ENCODE measurements at places on chromosomes 12 and 14.
A peak's percentile ranks its signal among the peaks of the same experiment; 100 is the strongest.

DNA sequence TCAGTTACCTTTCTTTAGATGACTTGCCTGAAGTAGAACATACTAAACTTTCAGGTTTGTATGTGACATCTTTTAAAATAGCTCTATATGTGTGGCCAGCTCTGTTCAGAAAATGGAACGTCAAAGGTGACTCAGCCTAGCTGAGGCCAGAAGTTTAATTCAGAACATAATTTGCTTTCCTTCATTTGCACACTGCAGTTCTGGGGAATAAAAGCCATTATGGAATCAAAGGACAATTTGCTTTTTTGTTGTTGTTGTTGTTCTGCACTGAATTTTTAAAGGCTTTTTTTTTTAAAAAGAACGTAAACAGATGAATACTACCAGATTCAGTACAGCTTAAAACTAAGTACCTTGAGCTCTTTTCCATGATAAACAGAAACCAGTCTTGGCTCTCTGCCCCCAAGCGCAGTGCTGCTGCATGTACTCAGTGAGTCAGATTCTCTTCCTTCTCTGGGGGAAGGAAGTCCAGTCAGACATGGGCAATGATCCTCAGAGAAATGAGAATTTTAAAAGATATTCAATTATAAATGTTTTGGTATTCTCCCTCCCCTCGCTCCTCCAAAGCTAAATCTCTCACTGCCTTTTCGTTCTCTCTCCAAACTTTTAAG lies 644.2 kb downstream of the NOVA1 start:
- no peak for DNase-seq

DNA sequence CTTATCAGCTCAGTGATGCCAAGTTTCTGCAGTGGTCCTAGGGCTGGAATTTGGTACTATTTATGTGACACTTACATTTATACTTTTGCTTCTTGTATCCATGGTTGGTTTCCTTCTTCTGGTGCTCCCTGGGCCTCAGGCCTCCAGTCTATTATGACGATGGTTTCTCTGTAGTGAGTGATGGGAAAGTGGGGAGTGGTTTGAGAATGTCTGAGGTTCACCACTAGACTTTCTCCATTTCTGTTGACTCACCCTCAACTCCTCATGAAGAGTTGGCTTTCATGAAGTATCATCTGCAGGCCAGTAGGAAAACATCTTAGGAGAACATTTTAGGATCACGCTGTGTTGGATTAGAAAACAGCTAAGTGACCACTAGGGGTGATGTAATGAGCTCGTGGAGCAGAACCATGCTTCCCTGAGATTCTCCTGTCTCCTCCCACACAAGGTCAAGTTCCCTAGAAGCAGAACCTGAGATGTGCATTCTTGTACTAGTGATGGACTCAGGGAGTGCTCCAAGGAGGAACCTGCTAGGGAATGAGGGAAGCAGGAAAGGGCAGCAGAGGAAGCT lies 32.1 kb downstream of the RPH3A start:
- DNase-seq: no peak

DNA sequence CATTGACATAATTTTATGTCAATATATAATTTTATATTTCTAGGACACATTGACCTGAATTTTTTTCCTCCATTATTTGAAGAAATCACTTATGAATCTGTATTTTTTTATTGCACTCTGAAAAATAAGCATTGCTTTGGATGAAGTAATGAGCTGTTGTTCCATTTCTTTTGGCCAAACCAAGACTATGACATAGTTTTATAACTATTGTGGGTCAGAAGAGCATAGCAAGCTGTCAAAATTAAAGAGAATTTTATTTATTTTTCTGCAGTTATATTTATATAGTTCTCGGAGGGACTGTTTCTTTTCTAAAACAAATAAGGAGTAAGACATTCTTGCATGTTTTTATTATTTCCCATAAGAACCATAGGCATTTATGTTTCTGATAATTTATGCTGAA lies 8.5 kb downstream of the C12orf75 start:
- DNase-seq: no peak

DNA sequence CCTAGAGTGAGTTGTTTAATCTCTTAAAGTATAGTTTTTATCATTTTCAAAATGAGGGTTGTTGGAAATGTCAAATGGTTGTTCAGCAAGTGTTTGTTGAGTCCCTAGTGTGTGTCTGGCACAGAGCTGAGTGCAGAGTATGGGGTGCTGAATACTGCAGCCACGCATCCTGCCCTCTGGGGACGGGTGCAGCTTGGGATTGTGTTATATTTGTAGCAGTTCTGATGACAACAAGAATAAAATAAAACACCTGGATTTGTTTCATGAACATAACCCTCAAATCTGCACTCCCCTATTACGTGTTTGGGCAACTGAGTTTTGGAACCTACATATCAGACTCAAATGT lies 127.9 kb downstream of the CACNA1C start:
- no peak for DNase-seq

DNA sequence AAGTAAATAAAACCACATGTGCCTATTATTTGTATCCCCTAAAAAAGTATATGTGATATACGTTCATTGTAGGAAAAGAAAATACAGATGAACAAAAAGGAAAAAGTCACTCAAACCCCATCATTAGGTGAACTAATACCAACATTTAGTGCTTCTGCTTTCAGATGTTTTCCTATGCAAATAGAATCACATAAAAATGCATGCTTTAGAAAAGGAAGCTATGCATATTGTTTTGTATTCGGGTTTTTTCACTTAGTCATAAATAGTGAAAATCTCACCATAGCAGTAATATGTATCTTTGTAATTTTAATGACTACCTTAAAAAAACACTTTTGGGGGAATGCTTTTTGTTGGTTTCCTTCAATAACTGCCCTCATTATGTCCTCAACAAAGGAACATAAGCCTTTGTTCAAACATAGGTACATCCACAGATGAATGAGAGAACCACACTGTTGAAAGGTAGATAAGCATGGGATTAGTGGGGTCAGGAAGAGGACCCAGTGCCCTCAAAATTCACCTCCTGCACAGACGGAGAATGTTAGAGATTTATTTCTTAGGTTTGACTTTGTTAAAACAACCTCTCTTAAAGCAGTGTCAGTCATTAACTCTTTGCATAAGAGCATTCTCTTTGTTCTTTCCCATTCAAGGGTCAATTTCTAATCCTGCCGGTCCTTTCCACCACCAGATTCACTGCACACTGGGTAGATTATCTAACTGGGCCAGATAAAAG lies 6.5 kb downstream of the AMDHD1 start:
- no peak for DNase-seq

- no peak for DNase-seq
Observed at GRCh38 chr14:90599339-90599738, 202.5 kb downstream of the CALM1 start.

GRCh38 chr12:92444763-92445162 lies 258.0 kb upstream of the PLEKHG7 start:
- no peak for DNase-seq

DNA sequence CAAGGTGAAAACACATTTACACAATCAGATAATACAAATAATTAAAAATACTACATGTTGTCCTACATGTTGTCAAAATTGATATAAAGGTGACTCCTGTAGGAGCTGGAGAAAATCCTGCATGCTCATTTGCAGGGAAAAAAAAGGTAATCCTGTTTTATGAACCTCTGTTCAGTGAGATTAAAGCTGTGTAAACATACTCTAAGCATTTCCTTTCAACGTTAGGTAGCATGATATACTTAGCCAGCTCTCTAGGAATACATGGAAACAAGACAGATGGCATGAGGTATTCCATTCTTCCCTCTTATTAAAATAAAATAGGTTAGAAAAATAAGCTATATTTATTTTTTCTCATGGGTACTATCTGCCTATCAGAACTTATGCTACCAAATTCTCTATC lies 635.7 kb upstream of the FLRT2 start:
- DNase-seq: no peak

DNA sequence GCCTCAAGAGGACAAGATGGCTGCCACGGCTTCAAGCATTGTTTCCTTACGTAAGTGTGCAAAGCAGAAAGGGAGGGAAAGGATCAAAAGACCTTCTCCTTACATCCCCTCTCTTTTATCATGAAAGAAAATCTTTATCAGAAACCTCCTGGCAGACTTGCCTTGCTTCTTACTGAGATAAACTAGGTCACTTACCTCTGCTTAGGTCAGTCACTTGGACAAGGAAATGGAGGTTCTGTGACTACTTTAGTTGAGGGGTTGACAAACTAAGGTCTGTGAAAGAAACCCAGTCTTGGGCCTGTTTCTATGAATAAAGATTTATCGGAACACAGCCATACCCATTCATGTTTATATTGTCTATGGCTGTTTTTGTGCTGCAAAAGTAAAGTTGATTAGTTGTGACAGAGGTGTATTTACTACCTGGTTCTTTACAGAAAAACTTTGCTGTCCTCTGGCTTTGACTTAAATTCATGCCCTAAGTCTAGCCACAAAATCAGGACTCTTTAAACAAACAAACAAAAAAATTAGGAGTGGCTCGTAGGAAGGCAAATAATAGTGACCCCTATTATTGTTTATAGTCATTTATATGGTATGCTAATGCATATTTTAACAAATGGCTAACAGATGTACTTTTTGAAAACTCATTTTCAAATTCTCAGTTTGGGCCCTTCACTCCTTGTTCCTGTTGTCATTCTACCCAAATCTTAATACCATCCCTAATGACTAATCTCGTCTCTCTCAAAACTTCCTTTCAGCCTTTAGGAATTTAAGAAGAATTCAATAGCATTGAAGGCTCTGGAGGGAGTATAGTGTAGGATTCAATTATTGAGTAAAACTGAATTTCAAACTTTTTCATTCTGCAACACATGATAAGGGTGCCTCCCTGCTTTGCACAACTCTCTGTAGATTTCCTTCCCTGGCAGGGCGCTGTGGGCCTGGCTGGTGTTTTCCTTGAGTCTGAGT lies 42.0 kb upstream of the ATP2B1 start:
- DNase-seq: no peak

DNA sequence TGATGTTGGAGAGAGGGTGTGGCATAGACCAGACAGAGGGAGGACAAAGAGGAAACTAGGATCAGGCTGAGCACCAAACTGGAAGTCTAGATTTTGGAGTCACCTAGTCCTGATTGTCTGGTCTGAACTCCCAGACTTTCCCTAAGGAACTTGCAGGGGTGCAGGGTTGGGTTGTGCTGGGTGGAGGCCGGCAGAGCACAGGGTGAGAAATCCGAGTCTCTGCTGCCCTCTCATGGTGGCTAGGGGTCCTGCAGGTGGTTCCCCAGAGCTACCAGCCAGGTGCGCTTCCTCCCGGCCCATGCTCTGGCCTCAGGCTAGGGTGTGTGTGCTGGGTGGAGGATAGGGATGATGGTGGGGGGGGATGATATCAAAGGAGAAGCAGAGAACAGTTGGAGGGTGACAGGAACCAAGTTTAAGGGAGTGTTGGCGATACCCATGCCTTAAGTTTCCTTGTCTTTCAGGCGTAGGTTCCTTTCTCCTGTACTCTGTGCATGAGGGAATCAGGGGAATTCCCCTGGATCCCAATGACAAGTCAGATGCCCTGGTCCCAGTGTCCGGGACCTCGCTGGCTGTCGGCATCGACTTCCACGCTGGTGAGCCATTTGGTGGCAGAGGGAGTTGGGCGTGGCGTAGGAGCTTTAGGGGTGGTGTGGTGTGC lies 33.5 kb upstream of the NXPH4 start:
- DNase-seq: peak; percentile 80

DNA sequence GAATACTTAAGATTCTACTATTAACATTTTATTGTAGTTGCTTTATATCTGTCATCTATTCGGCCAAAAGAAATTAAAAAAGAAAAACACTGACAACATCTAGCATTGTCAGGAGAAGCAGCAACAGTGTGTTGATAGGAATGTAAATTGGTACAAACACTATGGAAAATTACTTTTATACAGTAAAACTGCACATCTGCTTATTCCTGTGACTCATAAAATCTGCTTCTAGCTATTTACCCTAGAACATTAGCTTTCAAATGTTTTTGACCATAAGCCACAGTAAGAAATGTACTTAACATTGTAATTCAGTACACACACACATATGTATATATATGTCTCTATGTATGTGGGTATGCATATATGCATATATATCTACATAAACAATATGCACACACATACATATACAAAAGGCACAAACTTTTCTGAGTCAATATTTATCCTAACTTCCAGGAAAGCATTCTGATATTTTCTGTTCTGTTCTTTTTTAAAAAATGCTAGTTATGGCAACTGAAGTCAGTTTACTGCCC lies 278.9 kb upstream of the GARIN2 start:
- DNase-seq: no peak

DNA sequence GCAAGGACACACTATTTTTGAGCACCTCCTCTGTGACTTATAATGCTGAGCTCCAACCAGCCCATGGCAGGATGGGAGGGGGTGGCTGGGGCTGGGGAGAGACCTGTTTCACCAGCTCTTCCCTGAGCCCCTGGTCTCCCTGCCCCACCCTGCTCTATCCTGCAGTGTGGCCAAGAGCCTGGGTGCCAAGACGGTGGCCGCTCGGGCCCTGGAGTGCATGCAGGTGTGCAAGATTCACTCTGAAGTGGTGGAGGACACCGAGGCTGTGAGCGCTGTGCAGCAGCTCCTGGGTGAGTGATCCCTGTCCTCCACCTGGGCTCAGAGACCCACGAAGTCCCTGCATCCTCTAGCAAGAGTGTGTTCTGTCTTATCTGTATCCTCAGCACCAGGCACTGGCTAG lies 14.4 kb downstream of the SDSL start:
- no peak for DNase-seq

DNA sequence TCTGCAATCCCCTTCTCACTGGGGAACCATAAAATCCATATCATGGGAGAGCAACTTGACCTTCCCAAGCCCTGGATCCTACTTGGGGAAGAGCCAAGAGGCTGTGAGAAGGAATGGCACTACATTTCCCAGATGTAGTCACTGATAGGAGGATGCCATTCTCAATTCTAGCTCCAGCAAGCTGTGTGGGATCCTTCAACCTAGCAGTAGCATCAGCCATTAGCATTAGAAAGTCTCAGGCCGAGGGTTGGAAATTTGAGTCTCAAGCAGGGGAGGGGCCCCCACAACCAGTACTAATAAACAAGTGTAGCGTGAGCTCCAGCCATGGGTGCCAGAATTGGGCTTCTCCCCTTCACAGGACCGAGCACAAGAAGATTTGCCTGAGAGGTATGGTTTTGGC lies 84.3 kb upstream of the NELL2 start:
- DNase-seq: no peak

- DNase-seq: no peak
Observed at GRCh38 chr12:107477947-107478610, 207.5 kb upstream of the PWP1 start.

DNA sequence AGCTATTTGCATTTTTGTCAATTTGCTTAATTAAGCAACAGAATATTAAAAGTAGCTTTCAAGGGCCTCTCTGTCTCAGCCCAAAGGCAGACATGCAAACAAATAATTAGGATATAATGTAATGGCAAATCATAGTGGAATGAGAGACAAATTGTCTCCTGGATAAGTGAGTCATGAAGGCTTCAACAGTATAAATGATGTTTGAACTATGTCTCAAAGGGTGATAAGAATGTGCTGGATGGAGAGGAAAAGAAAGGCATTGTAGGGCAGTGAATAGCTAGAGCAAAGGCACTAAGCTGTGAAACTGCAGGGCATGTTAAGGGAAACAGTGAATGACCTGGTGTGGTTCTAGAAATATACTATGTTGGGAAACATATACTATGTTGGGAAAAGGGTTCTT lies 53.5 kb upstream of the PPP1R12A start:
- DNase-seq: no peak
